Fibroblast of lung (primary cell): ENCODE measurements at places on chromosomes 6 and 20.
A peak's percentile ranks its signal among the peaks of the same experiment; 100 is the strongest.

DNA sequence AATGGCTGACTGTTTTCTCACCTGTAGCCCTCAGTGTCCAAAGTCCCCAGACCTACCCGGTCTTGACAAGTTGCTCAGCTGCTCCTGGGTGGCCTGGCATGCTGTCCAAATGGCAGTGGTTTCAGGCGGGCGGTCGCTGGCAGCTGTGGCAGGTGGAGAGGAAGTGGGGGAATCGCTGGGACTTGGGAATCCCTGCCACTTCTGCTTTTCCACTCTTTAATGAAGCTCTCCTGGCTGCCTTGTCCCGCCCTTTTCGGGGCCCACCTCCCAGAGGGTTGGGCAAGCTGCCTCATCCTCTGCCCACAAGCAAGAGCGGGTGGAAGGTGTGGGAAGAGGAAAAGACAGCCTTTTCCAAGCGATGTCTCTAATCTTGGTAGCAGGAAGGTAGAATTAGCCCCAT lies at the start of gene OCSTAMP:
OCSTAMP (minus strand) TSS at position 194 of the 400 bp plus-strand sequence; CDS start at position 100, 94 bp downstream.
- DNase-seq = no peak

- no peak for DNase-seq
Measured at GRCh38 chr20:21050710-21051109, 55.4 kb downstream of the LINC00237 start.

DNA sequence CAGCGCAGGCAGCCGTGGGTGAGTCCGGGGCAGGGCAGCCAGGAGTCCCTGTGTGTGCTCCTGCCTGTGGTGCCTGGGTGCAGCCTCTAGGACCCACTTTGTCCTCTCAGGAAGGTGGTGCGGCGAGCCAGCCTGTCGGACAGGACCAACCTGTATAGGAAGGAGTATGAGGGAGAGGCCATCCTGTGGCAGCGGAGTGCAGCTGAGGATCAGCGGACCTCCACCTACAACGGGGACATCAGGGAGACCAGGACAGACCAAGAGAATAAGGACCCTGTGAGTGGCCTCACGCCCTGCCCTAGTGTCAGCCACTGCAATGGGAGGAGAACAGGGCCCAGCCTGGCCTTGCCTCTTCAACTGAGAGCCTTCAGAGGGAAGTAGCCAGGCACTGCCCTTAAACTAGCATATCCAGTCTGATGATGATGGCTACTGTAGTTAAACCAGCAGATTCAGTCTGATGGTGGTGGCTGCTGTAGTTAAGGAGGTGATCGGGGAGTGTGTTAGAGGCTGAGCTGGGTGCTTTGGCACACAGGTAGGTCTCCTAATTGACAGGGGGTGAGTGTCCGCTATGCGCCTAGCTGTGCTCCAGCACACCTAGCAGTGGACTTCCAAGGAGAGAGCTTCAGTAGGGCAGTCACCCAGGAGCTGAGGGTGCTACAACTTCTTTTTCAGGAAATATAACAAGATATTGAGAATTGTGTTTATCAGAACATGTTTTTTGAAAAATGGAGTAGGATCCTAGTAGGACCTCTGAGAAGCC lies 18.1 kb upstream of the FAM83D start:
- no peak for DNase-seq

DNA sequence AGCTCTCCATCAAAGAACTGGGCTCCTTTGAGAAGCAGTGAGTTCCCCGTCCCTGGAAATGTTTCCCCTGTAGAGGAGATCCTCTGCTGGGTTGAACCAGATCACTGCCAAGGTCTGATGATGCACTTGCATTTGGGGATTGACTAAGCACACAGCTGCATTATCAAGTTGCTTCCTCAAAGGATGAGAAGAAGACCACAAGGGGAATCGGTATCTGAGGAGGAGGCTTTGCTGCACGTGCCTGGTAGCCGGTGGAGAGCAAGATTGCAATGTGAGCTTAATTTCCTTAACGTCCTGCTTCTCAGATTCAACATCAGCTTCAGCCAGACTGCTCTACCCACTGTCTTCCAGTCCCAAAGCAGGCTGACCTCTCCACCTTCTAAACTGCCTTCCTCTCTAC lies 128.8 kb upstream of the STMND1 start:
- no peak for DNase-seq

GRCh38 chr6:148497257-148497656 lies 154.6 kb downstream of the SASH1 start:
- peak; percentile 89 for DNase-seq

- DNase-seq = peak; percentile 63
Measured at GRCh38 chr6:156777577-156778453, 637 bp downstream of the ARID1B start.

DNA sequence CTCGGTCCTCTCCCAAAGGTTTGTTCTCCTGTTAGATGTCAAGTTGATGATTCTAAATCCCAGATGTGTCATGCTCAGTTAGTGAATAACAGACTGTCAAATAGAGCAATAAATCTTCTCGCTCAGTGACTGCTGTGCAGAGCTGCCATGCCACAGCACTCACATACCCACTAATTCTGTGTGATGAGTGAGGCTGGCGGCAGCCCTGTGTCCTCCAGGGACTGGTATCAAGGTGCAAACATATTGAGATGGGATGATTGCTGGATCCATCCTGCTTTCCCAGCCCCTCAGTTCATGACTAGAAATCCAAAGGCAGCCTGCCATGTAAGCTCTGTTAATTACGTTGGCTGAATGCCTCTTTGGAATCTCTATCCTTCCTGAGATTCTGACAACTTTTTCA lies 103.9 kb downstream of the OLIG3 start:
- no peak for DNase-seq

DNA sequence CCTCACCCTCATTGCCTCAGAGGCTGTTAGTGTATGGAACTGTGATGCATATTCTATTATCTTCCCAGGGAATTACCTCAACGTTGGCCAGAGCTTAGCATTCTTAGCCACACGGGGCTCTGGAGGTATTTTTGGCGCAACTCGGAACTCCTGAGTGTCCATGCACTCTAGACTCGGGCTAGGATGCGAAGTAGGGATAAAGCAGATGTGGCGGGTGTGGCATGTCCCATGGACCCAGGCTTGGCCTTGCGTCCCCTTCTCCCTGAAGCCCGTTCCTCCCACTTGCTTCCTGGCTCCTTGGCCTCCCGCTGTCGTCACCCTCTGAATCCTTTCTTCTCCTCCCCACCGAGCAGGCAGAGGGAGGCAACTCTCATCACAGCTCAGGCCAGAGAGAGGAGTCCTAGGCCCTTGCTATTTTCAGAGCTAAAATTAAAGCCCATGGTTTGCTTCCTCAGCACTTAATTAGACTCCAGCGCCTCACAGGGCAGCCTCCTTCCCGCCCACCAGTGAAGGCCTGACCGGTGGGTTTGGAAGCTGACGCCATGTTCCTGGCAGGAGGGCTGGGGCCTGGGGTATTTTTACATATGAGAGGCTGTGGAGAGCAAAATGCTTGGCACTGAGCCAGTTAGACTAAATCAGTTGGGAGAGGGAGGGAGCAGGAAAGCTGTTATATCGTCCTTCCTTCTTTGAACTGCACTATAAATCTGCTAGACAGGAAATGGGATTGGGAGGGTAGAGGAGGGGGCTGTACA lies 138.7 kb downstream of the FOXO3 start:
- DNase-seq = peak; percentile 36

GRCh38 chr20:7232796-7233195 lies 465.3 kb downstream of the BMP2 start:
- DNase-seq = no peak

- no peak for DNase-seq
Measured at GRCh38 chr20:13263451-13263850, 42.4 kb downstream of the ISM1 start.

DNA sequence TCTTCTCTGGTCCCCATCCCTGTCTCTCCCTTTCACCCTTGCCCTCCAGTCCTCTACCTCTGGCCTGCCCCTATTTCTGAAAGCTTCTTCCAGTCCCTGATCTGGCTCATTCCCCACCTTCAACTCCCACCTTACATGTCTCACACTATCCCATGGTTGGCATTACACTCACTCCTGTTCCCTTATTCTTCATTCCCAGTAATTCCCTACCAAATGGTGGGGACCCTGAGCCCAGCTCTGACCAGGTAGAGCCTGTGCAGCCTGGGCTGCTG lies 6.4 kb downstream of the TP53INP2 start:
- DNase-seq = no peak

DNA sequence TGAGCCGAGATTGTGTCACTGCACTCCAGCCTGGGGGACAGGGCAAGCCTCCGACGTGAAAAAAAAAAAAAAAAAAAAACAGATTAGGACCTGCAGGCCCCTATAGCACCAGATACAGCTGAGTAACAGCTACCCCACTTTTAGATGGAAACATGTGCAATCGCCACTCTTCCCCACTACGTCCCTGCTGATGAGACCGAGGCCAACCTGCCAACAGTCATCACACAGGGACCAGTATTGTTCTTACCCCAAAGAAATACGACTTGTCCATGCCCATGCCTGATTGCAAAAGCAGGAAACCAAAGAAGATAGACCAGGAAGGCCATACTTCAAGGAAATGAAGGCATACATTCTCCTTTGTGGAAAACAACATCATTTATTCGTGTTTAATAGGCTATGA lies 45.8 kb downstream of the ZMYND8 start:
- no peak for DNase-seq

- DNase-seq = no peak
Measured at GRCh38 chr6:24845578-24845977, 46.9 kb upstream of the ARMH2 start.
